ENCODE measurements at places on chromosomes 16 and 17.

DNA sequence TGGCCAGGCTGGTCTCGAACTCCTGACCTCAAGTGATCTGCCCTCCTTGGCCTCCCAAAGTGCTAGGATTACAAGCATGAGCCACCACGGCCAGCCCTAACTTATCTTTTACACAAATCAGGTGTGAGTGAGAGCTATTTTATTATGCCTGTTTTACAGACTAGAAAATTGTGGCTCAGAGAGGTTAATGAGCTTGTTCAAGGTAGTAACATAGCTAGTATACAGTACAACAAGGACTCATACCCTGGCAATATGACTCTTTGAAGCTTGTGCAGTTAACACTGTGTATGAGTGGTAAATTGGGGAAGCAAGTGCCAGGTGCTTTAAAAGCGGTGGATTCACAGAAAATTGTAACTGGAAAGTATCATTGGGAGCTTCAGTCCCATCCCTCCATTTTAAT is 49.0 kb downstream of the YPEL2 start:
- DNase-seq = no peak

- DNase-seq = no peak
Observed at GRCh38 chr16:57889111-57889510, 81.8 kb downstream of the CNGB1 start.

DNA sequence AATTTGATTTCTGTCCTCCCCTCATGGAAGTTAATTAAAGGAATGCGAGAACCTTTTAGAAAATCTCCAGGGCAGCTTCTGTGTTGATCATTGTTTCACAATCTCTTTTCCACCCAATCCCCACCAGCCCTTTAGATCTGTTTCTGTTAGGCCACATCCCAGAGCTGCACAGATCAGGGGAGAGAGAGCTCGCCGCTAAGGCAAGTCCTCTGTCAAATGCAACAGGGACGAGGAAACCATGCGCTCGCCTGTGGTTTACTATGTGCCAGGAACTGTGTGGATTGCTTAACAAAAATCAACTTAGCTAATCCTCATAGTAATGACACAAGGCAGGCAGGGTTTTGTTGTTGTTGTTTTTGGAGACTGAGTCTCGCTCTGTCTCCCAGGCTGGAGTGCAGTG is 115.4 kb downstream of the SALL1 start:
- no peak for DNase-seq

- no peak for DNase-seq
Observed at GRCh38 chr16:57876210-57876609, 73.9 kb upstream of the KIFC3 start.

DNA sequence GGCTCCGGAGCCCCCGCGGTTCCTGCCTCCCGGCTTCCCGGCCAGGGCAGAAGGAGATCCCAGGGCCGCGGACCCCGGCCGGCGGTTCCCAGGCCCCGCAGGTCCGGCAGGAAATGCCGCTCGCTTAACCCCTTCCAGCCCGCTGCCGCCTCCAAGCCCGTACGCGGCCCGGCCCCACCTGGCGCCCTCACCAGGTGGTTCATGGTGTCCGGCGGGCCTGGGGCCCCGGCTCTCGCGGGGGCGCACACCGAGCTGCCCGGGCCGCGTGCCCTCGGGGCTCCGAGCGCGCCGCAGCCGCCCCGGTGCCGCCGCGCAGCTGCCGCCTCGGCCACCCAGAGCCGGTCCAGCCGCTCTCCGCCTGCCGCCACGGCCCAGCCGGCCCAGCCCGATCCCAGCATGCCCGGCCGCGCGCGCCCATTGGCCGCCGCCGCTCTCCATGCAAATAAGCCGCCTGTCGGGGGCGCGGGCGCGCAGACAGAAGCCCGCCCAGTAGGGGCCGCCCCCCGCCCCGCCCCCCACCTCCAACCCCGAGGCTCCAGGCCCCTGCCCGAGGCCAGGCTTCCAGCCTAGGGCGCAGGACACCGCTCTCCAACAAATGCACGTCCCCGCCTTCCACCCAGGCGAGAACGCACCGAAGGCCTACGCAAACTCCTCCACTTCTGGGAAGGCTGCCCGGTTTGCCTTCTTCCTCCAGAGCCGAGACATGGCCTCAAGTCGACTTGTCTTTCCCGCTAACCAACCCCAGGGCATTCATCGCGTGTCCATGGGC is at the start of gene BCAR1:
BCAR1 (minus strand) TSS at position 345 of the 769 bp plus-strand sequence; CDS start at position 203, 142 bp downstream.
- DNase-seq = no peak

- DNase-seq = no peak
Observed at GRCh38 chr16:88398874-88399178, 16.1 kb downstream of the ZNF469 start.

DNA sequence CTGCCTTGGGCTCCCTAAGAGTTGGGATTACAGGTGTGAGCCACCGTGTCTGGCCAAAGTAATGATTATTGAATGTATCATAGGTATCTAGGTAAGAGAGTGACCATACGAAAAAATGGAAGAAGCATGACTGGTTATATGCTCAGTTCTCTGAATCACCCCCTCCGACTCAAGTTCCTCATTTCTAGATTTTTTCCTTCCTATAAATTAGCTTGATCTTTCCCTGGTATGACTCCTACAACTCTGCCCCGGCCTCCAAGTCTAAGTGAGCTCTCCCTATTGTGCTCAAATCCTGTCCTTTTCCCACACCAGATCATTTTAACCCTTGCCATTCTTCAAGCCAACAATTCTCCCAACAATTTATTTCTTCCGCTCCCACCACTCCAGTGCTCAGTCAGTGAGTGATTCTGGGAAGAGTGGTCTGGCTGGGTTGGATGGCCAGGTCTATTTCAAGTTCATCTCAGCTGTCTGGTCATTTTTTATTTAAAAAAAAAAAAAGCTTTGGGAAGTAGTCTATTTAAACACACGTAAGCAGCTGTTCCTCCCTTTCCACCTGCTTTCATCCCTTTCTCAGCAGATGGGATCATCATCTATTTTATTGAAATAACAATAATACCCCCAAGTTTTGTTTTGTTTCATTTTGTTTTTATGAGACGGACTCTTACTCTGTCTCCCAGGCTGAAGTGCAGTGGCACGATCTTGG is 120.2 kb upstream of the HS3ST2 start:
- no peak for DNase-seq

Measured in stimulated activated CD4-positive, alpha-beta T cell treated with anti-CD3 and anti-CD28 coated beads, Interleukin-1b, Interleukin-23, amount 100 ng/mL, for 1 hour (primary cell).